ENCODE measurements at places on chromosomes 6 and 20.

DNA sequence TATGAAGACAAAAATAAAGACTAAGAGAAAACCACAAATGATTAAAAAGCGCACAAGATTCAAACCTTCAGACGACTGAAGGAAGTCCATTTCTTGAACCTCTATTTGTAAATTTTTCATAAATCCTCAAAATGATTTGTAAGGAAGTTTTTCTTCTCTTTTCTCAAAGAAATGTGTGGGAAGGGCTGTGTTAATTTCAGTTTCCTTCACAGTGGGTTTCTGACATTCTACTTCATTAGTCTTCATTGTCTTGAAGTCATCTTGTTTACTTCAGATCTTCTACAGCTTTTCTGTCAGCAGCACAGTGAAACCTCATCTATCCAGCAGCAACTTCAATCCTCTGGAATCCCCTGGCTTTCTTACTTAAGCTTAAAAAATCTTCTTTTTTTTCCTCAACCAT, 87.6 kb upstream of the MYLIP start:
- DNase-seq = no peak

DNA sequence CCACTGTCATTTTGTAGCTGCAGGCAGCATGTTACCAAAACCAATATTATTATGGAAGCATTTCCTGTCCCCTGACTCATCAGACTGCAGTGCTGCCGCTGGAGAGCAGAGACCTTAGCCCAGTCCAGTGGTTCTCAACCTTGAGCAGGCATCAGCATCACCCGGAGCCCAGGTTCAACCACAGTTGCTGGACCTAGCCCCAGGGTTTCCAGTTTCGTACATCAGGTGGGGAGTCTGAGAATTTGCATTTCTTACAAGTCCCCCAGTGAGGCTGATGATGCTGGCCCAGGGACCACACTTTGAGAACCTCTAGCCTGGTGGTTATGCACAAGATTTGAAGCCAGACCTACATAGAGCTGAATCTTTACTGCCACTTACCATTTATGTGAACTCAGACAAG, 47.3 kb downstream of the LY86 start:
- DNase-seq = no peak

- no peak for DNase-seq
Observed at GRCh38 chr20:52402950-52403349, 211.4 kb upstream of the ZFP64 start.

GRCh38 chr20:46367967-46368901, 38.2 kb downstream of the ELMO2 start:
- no peak for DNase-seq

DNA sequence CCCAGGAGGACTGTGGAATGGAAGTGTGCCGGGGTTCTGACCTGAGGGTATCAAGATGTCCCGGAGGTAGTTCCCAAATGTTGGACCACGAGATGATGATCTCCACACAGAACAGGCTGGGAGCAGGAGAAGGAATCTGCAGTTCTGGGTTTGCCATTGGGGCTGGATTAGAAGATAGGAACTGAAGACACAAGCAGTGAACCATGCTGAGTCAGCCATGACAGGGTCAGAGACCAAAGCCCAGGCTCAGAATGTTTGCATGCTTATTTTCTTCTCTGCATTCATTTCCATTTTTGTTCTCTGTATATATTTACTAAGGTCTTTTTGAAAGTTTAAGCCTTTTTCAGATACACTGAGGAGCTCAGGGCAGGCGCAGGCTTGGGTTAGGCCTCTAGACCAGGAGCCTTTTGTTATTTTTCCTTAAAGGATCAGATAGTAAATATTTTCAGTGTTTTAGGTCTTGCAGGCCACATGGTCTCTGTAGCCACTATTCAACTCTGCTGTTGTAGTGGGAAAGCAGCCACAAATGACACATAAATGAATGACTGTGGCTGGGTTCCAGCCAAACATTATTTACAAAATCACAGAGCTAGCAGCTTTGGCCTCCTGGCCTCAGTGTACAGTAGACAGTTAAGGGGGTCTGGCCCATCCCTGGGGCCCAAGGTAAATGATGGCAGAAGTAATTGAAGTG, 28.5 kb downstream of the SLC35D3 start:
- no peak for DNase-seq

GRCh38 chr6:81491454-81492101, 260.9 kb downstream of the TENT5A start:
- DNase-seq = no peak

DNA sequence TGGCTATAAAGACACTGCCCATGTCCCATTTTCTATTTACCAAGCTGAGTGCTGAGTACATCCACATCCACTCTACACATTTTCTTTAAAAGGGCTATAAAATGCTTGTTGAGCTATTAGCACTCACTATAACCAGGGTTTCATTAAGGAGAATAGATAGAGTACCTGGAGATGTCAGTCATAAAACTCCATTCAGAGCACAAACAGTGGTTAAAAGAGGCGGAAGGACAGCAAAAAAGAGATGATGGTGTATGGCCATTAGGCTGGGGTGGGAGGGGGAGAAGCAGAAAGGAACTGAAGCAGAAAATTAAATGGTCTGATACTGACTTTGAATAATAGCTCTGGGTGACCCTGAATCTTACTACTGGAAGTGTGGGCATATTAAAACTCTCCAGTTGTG, 609.9 kb upstream of the MAP3K7 start:
- no peak for DNase-seq

DNA sequence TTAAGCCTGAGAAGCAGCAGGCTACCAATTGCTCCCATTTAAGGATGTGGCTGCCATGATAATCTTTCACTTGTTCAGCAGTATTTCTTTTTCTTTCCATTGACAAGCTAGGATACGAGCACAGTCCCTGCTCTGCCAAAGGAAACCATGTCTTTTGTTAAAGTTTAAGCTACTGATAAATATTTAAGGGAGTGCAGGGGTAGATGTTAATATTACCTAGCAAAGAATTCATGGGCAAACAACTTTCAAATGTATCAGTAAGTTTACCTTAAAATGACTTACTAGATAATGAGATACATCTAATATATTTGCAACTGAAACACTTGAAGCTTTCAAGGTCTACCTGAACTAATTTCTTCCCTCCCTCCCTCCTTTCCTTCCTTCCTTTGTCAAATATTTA, 77.3 kb downstream of the OPN5 start:
- DNase-seq = no peak

DNA sequence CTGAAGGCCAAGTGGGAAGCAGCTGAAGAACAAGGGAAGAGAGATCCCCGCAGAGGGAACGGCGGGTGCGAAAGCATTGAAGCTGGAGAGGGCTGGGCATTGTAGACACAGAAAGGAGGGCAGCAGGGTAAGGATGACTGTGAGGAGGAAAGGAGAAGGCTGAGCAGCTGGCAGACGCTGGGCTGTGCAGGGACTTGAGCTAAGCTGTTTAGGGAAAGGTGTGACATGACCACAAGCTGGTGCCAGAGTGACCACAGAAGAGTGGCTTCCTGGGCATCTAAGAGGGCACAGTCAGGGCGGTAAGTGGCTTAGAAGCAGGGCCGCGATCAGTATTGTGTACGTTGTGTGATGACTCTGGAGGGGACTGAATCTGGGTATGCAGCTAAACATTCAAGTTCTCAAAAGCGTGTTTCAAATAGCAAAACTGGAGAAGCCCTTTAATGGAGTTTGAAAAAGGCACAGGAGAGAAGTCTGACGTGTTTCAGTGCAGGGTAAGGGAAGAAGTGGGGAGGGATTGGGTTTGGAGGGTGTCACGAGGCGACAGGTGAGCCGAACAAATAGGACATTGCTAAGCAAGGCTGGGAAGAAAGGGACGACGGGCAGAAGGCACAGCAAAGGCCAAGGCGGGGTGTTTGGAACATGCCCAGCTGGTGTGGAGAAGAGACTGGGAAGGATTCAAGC, 46.1 kb upstream of the ARFGEF2 start:
- DNase-seq = no peak

- no peak for DNase-seq
Observed at GRCh38 chr6:136526196-136526930, 23.9 kb downstream of the MAP7 start.

- no peak for DNase-seq
Observed at GRCh38 chr6:165580136-165580535, 82.9 kb downstream of the PDE10A start.

DNA sequence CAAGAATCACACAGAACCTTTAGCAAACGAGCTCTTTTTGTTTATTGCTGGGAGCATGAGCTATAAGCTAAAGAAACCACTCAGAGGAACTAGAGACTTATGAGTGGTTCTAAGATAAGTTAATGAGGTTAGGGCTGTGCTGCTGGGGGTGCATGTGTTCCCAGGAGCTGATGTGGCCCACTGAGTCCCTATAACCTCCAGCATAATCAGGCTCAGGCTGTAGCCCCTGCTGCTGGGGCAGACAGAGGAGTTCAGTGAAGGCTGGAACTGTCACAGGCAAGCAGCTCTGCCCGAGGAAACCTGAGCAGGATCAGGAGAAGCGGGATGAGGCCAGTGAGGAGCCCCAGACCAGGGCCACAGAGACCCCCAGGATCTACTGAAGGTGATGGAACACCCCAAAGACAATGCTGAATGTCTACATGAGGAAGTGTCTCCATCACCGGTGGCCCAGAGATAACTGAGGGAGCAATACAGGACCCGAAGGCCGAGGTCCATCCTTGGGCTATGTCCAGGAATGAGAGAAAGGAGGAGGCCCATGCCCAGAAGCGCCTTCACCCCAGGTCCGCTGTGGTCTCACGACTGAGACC, 17.3 kb downstream of the TUBB2B start:
- DNase-seq = no peak

GRCh38 chr20:64038565-64039292, 2.7 kb downstream of the C20orf204 start:
- peak; percentile 81 for DNase-seq

DNA sequence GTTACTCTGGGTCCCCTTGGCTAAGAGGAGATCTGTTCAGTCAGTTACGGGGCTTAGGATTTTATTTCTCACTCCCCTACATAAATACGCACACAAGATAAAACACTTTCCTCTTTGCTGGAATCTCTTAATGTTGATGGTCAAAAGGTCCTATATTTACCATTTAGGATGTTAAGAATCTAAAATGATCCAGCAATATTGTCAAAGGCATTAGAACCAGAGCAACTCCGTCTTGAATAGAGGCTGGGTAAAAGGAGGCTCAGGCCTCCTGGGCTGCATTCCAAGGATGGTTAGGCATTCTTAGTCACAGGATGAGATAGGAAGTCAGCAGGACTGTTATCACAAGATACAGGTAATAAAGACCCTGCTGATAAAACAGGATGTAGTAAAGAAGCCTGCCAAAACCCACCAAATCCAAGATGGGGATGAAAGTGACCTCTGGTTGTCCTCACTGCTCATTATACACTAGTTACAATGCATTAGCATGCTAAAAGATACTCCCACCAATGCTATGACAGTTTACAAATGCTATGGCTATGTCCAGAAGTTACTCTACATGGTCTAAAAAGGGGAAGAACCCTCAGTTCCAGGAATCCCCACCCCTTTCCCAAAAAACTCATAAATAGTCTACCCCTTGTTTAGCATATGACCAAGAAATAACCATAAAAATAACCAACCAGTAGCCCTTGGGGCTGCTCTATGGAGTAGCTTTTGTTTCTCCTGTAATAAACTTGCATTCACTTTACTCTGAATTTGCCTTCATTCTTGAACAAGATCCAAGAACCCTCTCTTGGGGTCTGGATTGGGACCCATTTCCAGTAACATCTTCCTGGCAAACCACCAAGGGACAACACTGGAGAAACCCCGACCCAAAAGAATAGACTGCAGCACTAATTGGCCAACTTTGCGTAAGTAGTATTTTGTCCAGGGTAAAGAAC, 107.5 kb downstream of the DTNBP1 start:
- DNase-seq = no peak

DNA sequence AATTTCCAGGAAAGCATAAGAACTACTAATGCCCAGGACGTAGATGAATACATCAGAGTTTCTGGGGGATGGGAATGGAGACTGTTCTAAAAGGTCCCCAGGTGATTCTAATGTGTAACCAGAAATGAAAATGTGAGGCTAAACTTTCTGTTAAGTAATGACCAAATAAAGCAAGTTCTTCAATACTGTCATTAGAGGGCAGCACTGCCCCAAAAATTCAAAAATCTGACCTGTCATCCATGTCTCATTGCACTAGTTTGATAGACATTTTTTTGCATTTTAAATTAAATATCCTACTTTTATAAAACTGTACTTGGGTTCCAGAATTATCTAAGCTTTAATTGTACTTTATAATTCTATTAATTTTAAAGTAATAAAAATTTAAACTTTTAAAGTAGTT, 94.9 kb downstream of the RFX6 start:
- no peak for DNase-seq

- DNase-seq = no peak
Observed at GRCh38 chr20:48198929-48199451, 413.7 kb upstream of the SULF2 start.

GRCh38 chr6:37072526-37072925, 67.1 kb downstream of the FGD2 start:
- DNase-seq = no peak

GRCh38 chr20:61800359-61801064, 265.2 kb downstream of the TAF4 start:
- no peak for DNase-seq

- DNase-seq = no peak
Observed at GRCh38 chr20:10609770-10610169, 64.0 kb downstream of the JAG1 start.

DNA sequence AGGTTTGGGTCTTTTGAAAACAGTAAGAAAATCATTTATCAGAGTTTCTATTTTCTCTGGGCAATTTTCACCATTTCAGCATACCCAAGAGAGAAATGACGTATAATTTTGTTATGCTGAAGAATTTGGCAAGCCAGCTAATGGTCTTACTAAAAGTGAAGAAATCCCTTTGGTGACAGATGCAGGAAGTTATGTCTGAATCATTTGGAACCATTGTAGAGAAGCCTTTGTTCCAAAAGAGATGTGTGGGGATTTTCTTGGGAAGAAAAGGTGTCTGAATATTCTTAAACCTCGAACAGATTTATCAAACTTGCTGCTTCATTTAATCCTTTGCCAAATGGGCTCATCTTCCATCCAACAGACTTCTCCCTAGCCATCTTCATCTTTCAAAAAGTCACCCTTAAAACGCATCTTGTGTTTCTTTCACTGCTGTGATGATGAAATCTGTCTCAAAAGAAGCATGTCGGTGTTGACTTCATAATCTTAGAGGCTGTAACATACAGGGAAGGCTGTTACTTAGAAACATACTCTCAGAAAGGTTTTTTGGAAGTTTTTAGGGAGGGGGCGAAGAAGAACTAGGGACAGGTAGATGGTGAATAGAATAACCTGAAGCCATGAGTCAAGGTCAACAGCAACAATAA, 39.5 kb downstream of the CITED2 start:
- DNase-seq = no peak

DNA sequence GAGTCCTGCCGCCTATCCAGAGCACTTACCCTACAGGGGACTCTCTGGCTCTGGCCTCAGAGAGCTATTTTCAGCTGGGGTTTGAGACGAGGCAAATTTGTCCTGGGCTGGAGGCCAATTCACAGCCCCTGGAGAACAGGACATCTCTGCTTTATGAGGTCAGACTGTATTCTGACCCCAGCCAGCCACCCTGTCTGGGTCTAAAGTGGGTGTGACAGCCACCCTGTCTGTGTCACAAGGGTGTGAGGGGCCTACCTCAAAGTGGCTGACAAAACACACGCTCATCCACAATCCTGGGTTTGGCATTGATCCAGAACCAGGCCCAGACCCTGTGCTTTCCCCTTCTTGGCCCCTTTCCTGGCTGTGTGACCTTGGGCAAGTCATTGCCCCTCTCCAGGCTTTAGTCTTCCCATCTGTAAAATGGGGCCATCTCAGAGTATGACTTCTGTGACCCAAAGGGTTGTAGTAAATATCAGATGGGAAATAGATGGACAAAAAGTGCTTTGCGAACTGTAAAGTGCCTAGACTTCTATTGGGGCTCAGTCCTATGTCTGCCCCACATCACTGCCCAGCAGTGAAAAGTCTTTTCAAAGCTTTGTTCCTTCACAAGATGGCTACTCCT, 44.1 kb upstream of the TGM2 start:
- DNase-seq = no peak

Data from GM18507 (cell line).